ENCODE measurements at places on chromosomes 3 and 15.

- no peak for DNase-seq
Observed at GRCh38 chr15:33013827-33014445, 180.6 kb downstream of the FMN1 start.

- DNase-seq = no peak
Observed at GRCh38 chr15:68526269-68526668, 52.5 kb upstream of the CORO2B start.

DNA sequence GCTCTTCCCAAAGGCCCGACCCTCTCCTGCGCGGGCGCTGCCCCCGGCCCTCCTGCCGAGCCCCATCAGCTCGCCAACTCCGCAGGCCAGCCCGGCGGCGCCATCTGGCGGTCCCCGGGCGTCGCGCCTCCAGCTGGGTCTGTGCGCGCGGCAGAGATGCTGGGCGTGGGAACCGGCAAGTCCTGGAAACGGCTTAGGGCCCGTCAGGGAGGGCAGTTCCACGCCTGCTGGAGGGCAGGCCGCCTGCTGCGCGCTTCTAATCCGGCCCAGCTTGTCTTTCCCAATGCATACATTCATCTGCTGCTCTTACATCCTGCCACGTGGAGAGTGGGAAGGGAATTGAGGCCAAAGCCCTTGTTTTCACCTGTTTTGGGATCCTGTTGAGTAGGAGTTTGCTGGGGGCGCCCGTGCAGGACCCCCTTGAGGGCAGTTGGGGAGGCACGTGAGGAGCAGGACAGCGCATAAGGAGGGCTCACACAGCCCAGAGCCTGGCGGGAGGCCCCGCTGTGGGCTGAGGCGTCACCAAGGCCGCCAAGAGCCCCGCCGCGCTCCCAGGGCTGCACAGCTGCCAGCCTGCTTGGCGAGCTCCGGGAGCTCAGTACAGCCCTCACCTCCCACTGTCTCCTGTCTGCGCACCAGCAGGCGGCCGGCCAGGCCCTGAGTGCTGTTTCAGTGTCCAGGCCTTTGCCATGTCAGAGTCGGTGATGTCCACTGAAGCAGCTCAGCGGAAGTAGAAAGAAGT lies 165.6 kb downstream of the NSMCE3 start:
- peak; percentile 92 for DNase-seq

DNA sequence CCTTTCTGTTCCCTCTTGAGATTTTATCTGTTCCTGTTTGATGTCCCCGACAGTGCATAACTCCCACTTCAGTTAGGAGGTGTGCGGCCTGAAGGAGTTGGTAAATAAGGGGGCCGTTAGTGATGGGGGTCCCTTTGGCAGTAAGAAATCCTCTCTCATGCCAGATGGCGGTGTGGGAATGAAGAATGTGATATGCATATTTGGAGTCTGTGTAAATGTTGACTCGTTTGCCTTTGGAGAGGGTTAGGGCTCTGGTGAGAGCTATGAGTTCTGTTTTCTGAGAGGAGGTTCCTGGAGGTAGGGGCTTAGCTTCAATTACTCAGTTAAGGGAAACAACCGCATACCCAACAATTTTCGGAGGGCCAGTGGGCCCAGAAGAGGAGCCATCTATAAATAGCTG lies 38.8 kb upstream of the RNF7 start:
- no peak for DNase-seq

- no peak for DNase-seq
Observed at GRCh38 chr3:6827453-6827852, 33.5 kb upstream of the GRM7 start.

- no peak for DNase-seq
Observed at GRCh38 chr15:51133140-51133765, 38.5 kb upstream of the TNFAIP8L3 start.

GRCh38 chr3:100080573-100080972 lies 33.7 kb downstream of the FILIP1L start:
- DNase-seq = no peak

DNA sequence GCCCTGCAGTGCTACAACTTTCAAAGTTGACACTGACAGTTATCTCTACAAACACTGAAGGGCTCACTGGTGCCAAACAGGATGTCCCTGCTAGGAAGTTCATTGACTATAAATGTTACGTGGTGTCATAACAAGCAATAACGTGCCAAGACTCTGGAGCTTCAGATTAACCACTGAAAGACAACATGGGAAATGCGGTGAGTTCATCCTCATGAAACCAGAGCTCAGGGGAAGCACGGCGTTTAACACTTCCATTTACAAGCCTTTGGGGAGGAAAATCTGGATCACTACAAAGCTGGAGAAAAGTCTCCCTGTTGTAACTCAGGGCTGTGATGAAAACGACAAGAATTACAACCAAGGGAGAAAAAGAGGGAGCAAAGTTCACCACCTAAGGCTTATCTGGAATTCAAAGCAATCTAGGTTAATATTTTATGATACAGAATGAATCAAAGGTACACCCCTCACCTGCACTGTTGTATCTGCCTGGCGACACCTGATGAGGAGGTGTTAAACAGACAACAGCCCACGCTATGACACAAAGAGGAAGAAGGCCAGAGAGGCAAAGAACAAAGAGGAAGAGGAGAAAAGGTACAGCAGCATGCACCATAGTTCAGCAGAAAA lies 27.0 kb downstream of the SHQ1 start:
- peak; percentile 44 for DNase-seq

Measured in cardiac muscle cell (in vitro differentiated cells and primary cell).